ENCODE measurements at places on chromosomes 4 and X. TPM values are rescaled to one million over a fixed set of nuclear protein-coding genes. Genes with fewer than 3 reads are reported as not detected.

DNA sequence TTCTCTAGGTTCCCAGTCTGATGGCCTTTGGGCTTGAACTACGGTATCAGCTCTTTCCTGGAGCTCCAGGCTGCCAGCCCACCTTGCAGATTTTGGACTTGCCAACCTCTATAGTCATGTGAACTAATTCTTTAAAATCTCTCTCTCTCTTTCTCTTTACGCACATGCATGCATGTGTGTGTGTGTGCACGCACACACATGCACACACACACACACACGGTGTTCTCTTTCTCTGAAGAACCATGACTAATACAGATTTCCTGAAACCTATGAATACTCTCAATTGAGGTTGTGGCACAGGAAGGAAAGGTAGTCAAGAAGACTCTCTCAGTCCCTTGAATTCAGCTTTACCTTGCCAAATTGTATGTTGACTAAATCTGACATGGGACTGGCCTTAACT lies 6.2 kb upstream of the ZCCHC13 start:
- DNase-seq, result no peak

DNA sequence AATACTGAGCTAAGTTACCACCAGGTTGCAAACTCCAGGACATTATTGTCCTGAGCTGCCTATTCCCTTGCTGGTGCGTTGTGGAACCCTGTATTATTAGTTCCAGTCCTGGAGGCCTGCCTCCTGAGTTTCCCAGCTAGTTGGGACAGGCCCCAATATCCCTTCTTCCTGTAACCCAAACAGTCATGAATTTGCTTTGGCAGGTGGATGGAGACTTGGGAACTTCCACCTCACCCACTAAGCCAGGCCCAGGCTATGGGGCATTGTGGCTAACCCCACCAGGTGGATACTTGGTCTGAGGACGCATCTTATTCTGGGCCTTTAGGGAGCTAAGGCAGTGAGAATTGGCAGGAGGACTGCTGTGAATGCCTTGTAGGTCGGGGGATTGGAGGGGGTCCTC lies 5.0 kb downstream of the RBM3 start:
- DNase-seq, result no peak

DNA sequence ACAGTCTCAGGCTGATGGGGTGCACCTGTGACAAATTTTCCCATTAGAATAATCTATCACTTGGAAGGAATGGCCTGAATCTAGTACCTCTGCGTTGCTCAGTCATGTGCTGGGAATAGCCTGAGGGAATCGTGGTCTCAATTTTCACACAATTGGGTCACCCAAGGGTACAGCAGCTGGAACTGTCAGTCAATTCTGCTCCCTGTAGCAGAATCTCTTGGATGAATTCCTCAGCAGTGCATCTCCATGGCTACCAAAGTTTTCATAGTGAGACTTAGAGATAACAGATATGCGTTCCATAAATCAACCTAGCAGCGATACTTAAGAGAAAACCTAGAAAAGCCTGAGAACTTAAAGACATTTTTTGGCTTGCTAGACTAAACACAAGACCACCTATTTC lies 288.7 kb upstream of the CTSO start:
- DNase-seq, result no peak

- no peak for DNase-seq
Measured at GRCh38 chr4:145487631-145488030, 6.0 kb downstream of the SMAD1 start.

DNA sequence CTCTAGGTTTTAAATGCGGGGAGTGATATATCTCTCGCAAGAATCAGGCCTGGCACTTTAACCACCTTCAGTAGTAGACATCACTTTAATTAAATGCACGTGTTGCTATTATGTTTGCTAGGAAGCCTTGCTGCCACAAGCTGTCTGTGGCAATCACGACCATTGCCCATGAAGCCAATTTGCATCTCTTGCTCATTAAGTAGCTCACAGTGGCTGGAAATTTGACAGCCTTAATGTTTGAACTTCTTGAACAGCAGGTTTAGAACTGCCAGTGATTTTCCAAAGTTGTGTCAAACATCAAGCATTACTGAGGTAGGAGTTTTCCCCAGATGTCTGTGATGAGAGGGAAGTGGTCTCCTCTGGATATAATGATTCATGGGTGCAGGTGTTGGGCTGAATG lies 642.3 kb upstream of the CPEB2 start:
- no peak for DNase-seq

DNA sequence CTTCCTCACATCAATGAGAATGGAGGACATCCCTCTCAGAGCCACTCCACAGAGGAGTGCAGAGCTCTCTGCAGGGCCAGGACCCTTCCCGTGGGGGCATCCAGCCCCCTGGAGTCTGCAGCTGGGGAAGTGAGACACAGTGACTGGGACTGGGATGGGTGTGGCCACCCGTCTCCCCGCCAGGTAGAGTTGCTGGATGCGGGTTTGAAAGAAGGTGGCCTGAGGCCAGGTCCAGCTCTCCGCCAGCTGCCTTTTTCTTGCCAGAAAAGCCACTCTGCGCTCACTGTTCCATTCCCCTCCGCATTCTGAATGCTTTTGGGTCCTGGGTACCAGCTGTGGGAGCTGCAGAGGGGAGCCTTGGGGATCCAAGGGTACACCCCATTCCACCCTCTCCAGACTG lies 82.6 kb downstream of the ABLIM2 start:
- DNase-seq, result no peak

- no peak for DNase-seq
Measured at GRCh38 chr4:116122124-116122523, 963.3 kb downstream of the TRAM1L1 start.

- no peak for DNase-seq
Measured at GRCh38 chr4:44434247-44434646, 14.4 kb downstream of the KCTD8 start.

Gene CXCL11
- total RNA-seq, result not detected

DNA sequence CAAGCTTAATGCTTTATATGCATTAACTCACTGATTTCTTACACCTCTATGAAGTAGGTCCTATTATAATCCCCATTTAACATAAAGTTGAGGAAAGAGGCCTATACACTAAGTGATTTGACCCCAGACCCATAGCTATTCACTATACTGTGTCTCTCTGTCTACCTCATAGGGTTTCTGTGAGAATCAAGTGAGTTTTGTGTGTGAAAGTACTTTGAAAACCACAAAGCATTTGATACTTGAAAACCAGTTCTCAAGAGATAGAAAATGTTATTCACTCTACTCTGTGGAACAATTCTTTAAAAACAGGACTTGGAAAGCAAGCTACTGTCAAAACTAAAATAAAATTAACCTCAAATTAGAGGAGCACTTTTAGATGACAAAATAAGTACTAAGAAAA lies 35.0 kb downstream of the SHROOM3 start:
- DNase-seq, result no peak

Gene LRAT
- total RNA-seq, result not detected

GRCh38 chrX:26670521-26670920 lies 454.6 kb downstream of the MAGEB5 start:
- DNase-seq, result no peak

Gene KLHL2
- total RNA-seq, result 8.4 TPM

DNA sequence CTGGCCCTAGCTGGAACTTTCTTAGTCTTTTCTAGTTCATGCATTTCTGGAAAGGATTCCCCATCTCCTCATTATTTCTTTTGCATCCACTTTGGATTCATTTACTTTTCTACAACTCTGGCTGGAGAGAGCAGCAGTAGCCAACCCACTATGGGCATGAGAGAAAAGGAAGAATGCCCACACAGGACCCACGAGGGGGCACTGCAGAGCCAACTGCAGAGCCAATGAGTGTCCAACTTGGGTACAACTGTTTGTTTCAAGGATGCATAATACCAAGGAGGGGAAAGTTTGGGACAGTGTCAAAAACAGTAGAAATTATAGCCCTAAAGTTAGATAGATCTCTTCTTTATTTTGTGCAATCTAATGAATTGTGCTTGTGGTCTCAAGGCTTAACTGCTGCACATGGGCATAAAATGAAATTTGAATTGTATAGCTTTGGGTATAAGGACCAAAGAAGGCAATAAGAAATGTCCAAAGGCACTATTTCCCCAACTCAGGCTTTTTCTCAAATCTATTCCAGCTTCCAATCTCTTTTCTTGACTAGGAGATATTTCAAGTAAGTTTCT lies 230.6 kb downstream of the NSUN7 start:
- DNase-seq, result no peak

DNA sequence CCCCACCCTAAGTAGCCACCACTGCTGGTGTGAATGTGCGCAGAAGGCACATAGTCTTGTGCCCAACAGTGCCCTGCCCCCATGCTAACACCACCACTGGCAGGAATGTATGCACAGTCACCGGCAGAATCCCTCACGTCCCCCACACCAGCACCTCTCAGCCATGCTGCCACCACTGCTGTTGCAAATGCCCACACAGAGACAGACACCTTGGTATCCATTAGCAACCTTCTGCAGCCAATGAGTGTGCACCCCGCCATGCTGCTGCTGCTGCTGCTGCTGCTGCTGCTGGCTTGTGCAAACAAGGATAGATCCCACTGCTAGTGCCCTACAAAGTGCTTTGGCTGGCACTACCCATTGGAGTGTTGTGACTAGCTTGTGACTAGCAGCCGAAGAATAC lies 52.4 kb upstream of the MMAA start:
- no peak for DNase-seq

- no peak for DNase-seq
Measured at GRCh38 chrX:9997524-9997923, 30.4 kb downstream of the CLDN34 start.

DNA sequence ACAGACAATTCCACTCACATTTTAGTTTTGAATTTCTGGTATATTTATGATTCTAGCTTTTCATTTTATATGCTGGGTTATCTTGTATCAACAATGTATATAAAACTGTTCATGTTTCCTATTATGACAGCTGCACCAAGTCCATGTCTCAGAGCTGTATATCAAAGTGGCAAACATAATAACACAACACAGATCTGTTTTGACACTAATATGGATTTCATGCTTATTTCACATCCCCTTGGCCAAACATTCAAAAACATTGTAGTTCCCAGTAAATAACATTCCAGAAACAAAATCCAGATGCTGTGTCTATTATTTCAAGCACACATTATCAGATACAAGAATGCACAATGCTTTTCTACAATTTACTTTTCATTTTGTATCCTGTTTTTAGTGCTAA lies 380.6 kb upstream of the MAGEB2 start:
- no peak for DNase-seq

GRCh38 chr4:40939856-40940255 lies 190.1 kb downstream of the NSUN7 start:
- DNase-seq, result no peak

Gene ATP2B3
- not detected for total RNA-seq

GRCh38 chrX:22652596-22652995 lies 347.2 kb upstream of the DDX53 start:
- DNase-seq, result no peak

DNA sequence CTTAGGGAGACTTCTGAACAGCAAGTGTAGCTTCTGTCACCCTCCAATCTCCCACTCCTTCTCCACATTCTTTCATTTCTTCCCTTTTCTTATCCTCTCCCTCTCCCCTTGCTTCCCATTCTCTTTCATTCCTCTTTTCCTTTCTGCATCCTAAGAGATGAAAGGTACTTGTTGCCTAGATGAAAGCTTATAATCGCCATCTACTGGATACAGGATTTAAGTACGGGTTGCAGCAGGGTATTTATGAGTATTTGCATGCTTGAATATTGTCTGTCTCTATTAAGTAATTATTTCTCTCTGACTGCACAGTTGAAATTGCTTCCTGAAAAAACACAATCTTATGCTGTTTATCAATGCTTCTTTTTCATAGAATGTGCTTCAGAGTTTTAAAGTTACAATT lies 174.0 kb upstream of the TENT5D start:
- no peak for DNase-seq

DNA sequence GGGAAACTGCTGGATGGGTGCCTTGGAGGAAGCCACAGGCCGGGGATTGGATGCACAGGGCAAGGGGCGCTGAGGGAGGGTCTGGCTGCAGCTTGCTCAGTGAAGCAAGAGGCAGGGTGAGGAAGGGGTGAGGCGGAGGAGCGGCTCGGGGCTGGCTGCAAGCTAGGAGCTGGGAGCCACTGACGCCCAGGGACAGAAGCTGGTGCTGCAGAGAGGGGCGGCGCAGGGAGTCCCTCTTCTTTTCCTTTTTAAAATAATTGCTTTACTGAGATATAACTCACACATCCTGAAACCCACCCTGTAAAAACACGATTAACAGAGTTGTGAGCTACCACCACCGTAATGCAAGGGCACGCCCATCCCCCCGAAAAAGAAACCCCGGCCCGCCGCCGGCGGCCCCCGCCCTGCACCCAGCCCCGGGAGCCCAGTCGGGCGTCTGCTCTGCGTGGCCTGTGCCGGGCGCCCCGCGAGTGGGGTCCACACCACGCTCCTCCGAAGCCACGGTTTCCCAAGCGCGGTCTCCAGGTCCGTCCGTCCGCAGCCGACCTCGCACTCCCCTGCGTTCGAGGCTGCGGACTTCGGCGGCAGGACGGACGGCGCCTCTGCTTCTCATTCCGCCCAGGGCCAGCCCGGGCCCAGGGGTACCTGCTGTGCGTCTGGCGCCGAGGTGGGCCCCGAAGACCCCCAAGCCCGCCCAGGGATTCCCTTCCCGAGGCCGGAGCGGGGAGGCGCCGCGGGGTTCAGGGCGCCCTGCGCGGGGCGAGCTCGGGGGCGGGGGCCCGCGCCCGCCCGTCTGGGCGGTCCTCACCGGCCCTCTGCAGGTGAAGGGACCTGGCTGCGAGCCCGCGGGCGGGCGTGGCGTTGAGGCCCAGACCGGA lies 866 bp upstream of the UVSSA start:
- DNase-seq, result peak; percentile 61

DNA sequence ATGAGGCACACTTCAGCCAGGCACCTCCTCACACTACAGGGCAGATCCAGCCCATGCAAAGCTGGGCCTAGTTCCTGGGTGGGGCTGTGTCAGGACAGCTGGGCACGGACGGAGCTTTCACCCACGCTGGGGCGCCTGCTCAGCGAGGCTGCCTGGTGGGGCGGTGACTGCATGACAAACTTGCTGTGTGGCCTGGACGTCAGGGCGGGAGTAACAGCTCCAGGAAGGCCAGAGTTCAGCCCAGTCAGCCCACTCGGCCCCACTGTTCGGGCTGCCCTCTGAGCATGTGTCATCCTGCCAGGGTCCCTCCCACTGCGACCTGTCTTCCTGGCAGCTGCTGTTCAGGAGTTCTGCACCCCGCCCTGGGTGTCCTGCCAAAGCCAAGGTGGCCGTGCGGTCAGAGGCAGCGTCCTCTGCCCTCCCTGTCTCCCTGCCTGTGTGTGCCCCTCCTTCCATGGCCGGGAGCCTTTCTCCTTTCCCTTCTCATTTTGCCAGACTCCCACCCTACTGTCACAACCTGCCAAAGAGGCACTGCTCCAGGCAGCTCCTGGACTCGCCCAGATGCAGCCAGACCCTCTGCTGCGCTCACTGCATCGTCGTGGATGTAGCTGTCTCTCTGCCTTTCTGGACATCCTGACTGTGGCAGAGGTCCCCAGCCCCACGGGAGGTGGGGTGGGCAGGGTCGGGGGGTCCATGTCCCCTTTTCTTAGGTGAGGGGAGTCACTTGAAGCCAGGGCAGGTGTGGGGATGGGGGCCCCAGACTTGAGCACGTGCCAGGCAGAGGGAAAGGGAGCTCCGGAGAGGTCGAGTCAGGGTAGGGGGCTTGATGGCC lies 33.0 kb upstream of the KIAA0232 start:
- peak; percentile 68 for DNase-seq

Gene PLK4
- total RNA-seq, result 0.49 TPM

Gene HSFX1
- 3.0 TPM for total RNA-seq
